Renal cortical epithelial cell (primary cell): ENCODE measurements at places on chromosomes 6 and 20. TPM values are rescaled to one million over a fixed set of nuclear protein-coding genes. Genes with fewer than 3 reads are reported as not detected.

GRCh38 chr6:119179842-119180241, 101.4 kb upstream of the FAM184A start:
- no peak for DNase-seq

GRCh38 chr6:167811040-167811439, 15.7 kb upstream of the AFDN start:
- no peak for DNase-seq

DNA sequence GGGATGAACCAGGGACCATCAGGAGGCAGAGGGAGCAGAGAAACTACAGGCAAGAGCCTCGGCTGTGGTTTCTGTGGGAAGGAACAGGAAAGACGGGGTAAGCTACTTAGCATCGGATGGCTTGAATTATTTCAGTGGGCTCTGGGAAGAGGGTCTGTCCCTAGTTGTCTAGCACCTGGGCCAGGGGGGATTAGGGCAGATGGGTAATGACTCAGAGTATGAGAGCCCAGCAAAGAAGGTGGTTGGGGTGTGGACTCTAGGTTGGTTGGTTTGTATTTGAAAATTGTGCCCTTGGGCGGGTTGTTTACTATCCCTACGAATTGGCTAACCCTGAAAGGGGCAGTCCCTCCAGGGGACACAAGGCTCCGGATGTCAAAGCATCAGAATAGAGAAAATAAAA, 148.5 kb upstream of the TAB2 start:
- DNase-seq: no peak

GRCh38 chr20:52624281-52624680, 347.9 kb upstream of the TSHZ2 start:
- no peak for DNase-seq

GRCh38 chr6:111731456-111732195, 125.9 kb upstream of the TRAF3IP2 start:
- DNase-seq: no peak

DNA sequence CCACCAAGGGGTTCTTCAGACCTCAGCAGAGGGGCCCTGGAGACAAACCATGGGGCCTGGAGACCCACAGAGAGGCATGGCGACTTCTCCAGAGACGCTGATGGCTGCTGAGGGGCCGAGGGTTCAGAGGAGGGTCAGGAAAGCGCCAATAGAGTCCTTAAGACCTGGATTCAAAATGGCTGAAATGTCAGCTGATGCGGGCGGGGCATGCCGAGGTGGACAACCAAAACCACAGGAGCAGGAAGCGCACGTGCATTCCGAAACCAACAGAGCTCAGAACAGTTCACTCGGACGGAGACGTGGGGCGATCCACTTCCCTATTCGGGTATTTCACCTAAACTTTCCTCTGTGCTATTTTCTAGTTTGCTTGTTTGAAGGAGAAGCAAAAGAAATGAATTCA, 99.9 kb upstream of the RIN2 start:
- no peak for DNase-seq

- DNase-seq: no peak
Observed at GRCh38 chr6:5516036-5516435, 254.7 kb downstream of the FARS2 start.

The CEP57L1 gene
- 17.2 and 20.1 TPM in 2 replicates for total RNA-seq

DNA sequence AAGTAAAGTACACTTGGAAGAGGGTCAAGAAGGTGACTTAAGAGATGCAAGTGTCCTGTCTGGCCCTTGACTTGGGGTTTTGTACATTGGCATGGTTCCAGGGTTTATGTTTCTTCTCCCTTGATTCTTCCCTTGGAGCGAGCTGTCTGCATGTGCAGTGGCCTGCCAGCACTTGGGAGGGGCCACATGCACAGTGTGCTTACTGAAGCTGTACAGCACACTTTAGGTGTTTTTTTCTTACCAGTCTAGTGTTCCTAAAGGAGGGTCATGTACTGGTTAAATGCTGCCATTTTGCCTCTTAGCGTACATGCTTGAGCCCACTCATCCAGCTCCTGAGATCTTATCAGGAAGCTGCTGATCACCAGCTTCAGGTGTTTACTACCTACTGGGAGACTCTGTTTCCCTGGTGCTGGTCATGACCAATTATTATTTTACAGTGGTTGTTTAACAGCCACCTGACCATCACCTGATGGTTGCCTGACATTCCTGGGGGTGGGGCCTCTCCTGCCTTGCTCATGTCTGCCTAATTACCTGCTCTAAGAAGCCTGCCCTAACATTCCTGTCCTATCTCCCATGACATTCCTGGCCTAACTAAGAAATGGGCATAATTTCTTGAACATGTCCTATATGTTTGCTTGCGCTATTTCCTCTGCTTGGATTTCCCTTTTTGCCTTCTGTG, 182.9 kb downstream of the MCHR2 start:
- DNase-seq: peak; percentile 15

DNA sequence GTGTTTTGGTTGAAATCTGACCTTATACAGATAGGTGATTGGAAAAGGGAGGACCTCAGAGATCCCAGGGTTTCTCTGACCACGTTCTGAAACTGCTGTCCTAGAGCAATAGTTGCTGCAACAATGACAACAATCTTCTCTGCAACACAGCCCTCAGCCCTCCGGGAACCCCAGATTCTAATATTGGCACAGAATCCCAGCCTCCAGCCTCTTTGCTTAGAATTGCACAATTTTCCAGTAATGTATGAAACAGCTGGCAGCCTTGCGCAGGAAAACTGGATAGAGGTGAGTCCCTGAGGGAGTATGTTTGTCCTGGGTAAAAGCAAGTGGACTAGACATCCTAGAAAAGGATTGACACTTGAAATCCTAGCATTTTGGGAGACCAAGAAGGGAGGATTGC, 30.4 kb upstream of the PNRC1 start:
- DNase-seq: peak; percentile 59

The BPI gene
- not detected in 2 replicates for total RNA-seq

GRCh38 chr20:19275038-19275629, 62.7 kb downstream of the SLC24A3 start:
- no peak for DNase-seq

GRCh38 chr6:165668951-165669350, 5.9 kb upstream of the PDE10A start:
- no peak for DNase-seq

DNA sequence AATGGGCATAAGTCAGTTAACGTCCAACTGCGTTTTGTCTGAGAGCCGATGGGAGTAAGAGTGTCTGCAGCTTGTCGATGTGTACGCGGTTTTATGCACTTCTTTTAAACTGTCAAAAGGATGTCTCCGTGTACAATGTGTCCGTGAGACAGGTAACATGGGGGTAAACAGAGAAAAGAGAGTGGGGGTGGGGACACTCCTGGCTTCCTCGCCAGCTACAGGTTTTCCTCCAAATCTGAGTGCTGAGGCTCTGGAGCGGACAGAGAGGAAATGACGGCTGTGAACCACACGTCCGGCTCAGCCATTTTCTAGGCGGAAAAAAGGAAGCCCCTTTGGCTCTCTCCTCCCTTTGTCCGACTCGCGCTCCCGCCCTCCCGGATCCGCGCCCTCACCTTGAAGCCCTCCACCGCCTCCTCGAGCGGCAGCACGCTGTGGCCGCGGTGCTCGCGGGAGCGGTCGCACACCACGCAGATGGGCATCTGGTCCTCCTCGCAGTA, 916 bp downstream of the TRIM27 start:
- peak; percentile 26 for DNase-seq

The PGBD1 gene
- total RNA-seq: 5.7 and 7.6 TPM in 2 replicates

DNA sequence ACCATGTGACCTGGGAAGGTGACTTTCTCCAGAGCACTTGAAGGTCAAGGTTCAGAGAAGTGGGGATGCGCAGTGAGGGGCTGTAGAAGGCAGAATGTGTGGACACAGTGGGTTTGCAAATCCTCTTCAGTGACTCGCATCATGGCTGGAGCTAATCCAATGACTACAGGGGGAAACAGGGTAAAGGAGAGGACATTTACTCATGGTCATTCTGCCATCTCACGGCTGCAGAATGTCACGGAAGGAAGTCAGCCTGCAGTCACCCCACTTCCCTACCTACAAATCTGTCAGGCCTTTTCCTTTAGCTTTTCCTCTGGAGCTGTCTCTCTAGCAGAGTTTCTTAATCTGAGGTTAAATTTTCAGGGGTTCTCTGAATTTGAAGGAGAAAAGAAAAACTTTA, 337.6 kb downstream of the CDC5L start:
- no peak for DNase-seq

- no peak for DNase-seq
Observed at GRCh38 chr6:8299034-8299433, 136.3 kb downstream of the SLC35B3 start.

- no peak for DNase-seq
Observed at GRCh38 chr6:113015249-113015648, 668.1 kb downstream of the RFPL4B start.

DNA sequence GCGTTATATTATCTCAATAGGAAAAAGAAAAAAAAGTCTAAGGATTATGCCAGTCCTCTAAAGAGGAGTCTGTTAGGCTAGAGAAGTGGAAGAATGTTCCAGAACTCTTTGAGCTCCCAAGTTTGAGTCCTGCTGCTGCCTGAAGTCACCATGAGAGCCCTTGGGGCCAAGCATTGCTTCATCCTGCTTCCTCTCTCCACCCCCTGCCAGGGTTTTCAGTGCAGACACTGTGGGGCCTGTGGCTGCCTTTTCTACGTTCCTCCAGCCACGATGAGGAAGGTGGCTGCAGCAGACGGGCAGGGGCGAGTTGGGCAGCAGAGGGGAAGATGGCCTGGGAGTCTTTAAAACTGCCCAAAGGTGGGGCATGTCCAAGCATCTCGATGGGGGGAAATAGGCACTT, 214.4 kb upstream of the KCNG1 start:
- DNase-seq: no peak

The GFOD1 gene
- 5.0 and 5.2 TPM in 2 replicates for total RNA-seq

DNA sequence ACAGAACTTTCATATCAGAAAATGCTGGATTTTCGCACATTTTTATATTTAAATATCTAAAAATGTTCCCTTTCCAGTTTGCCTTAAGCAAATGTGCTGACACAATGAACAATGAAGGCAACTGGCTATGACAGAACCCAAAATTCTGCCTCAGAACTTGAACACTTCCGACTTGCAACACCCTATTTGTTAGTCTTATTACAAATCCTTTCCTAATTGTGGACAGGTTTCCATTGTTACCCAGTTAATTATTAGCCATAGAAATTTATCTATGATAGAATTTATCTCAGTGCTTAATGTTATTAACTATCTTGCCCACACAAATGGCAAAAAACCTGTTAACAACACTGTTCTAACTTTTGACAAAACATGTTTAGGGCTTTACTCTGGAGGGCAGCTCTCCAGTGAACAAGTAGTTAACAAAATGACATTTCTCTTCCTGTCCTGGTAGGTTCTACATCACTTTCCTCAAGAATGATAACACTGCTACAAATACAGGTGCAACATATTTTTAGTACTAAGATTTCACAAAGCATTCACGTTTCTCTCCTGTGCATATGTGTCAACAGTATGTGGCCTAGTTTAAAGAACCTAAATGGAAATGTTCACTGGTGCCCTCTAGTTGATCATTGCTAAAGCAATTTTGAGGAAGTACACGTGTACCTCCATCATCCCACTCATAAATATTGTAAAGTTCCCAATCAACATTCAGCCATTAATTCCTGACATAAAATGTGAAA, 58.4 kb downstream of the HIVEP2 start:
- peak; percentile 89 for DNase-seq

GRCh38 chr6:40678941-40679340, 91.8 kb upstream of the LRFN2 start:
- DNase-seq: no peak

GRCh38 chr6:24524805-24525204, 30.0 kb downstream of the ALDH5A1 start:
- DNase-seq: peak; percentile 73

The SLC26A8 gene
- 0.05 TPM in 1 of 2 replicates, not detected in the other for total RNA-seq

The SLC22A7 gene
- total RNA-seq: not detected in 2 replicates

The SLC35F1 gene
- 0.05 and 0.17 TPM in 2 replicates for total RNA-seq

- DNase-seq: no peak
Observed at GRCh38 chr20:61765081-61765870, 300.4 kb downstream of the TAF4 start.

GRCh38 chr6:115467726-115468125, 593.0 kb downstream of the FRK start:
- no peak for DNase-seq

- DNase-seq: no peak
Observed at GRCh38 chr20:58500256-58500655, 14.9 kb downstream of the APCDD1L start.

DNA sequence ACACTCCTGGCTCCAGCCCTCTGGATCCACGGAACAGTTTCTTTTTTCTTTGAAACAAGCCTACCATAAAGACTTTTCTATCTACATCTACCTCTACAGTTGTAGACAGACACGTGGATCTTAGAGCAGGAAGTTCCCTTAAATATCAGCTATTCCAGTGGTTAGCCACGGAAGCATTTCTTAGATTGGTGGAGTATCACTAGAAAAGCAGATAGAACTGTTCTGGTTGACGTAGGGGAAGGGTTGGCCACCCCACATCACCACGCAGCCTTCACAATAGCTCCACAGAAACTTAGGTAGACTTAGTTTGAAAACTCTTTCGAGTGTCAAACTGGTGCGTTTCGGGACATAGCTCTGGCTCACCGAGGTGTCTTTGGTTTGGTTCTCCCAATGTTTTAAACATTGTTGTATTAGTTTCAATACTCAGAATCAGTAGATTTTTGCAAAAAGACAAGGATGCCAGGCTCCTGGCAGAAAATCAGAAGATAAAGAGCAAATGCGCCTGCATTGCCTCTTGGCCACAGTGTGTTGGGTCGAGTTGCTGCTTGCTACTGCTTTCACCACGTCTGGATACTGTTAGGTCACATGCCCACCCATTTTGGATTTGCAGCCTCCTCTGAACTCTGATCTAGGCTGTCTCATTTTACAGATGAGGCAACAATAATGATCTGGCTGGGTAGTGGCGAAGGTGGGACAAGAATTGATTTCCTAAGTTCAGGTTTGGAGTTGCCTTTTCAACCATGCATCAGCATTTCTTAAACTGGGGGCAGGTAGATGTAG, 71.5 kb upstream of the DTNBP1 start:
- no peak for DNase-seq

DNA sequence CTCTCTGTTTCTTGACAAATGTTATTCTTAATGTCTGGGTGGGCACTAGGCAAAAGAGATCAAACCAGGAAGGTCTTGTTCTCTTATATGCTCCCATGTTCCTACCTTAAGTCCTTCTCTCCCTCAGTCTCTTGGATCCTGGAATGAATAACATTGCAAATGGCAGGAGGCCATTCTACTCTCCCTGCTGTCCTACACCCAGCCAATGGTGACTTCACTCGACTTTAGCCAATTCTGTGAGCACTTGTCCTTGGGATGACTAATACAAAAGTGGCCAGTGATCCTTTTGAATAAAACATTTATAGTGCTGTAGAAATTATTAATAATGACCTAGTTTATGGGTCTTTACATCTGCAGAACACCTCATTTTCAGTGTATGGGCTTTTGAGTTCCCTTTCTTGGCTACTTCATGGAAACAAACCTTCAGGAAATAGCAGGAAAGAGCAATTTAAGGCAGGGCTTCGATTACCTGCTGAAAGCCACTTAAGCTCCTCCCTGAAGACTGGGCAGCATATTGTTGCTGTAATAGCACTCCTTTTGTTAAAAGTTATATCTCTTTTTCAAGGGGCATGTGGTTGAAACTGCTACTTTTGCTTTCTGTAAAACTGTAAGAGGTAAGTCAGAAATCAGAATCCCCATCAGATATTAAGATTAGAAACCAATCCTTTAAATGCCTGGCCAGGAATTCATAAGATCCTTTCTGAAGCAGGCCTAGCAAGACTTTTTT, 10.5 kb downstream of the OTOR start:
- no peak for DNase-seq

GRCh38 chr6:79841577-79842375, 105.6 kb downstream of the ELOVL4 start:
- no peak for DNase-seq

The LINC00237 gene
- total RNA-seq: not detected in 2 replicates

The PLTP gene
- 10.4 and 32.1 TPM in 2 replicates for total RNA-seq
